ENCODE measurements at places on chromosomes 6 and 20.
A peak's percentile ranks its signal among the peaks of the same experiment; 100 is the strongest.

- DNase-seq = no peak
Observed at GRCh38 chr6:71124340-71124739, 164.3 kb upstream of the OGFRL1 start.

- no peak for DNase-seq
Observed at GRCh38 chr6:147434516-147434915, 74.0 kb upstream of the SAMD5 start.

GRCh38 chr6:72464791-72465691 is 156.8 kb upstream of the KCNQ5 start:
- DNase-seq = no peak

DNA sequence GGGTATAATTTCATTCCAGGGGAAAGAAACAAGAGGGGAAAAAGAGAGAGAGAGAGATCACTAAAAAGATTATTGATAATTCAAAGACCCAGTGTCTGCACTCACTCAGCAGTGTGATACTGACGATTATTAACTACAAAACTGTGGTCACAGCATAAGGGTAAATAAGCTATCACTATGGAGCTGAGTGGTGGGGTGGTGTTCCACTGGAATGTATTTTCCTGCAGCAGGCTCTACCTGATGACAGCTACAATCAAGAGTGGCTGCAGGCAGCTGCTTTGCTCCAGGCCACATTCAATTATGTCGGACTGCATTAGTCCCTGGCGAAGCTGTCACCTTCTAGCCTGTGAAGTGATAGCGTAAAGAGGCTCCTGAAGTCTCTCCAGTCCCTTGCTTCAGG is 122.2 kb upstream of the TFAP2D start:
- peak; percentile 33 for DNase-seq

GRCh38 chr6:164206807-164207423 is 792.4 kb downstream of the QKI start:
- no peak for DNase-seq

DNA sequence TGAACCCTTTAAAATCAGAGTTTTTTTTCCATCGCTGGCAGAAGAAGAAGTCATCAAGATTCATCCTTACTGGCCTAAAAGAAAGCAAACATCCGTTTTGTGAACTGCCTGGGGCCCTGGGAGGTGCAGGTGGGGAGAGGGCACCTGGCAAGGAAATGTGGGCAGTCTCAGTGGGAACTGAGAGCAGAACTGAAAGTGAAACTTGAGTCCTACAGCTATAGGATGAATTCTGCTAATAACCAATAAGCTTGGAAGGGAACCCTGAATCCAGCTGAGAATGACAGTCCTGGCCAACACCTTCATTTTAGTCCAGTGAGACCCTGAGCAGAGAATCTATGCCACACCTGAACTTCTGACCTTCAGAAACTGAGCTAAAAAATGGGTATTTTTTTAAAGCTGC is 130.1 kb upstream of the ASCC3 start:
- DNase-seq = no peak

DNA sequence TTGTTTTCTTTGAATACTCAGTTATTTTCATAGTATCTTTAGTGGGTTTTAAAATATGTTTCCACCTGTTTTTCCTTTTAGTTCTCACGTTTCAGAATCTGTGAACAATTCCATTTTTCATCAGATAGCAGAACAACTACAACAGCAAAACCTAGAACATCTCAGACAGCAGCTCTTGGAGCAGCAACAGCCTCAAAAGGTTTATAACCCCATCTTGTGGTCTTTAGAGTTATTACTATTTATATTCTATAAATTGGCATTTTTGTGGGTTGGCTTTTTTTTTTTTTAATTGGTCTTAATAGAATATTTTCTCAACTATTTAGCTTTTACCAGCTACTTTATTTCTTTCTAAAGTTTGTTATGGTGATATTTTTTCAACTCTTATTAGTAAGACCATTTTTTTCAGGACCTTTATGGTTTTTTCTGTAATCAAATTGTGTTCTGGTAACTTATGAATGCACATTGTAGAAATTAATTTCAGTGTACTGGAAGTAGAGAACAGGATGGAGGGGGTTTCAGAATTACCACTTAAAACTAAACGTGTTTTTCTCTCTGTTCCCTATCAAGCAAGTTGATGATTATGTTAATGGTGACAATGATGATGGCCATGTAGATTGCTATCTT is 72.2 kb downstream of the SCAF8 start:
- DNase-seq = peak; percentile 16

DNA sequence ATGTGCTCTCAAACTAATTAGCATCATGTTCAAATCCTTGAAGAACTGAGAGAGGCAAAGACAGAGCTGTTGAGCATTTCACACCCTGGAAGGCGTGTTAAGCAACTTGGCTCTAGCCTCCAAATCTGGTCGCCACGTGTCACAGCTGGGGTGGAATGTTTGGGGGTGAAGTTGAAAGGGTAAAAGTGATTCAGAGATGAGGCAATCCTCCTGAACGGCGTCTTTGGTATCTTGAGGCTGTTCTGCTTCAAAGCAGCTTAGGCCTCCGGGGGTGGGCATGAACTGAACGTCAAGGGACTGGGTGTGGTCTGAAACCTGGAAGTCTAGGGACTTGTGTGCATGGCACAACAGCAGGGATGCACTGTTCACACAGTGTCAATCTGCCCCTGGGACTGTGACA is 62.3 kb downstream of the TRAM2 start:
- no peak for DNase-seq

DNA sequence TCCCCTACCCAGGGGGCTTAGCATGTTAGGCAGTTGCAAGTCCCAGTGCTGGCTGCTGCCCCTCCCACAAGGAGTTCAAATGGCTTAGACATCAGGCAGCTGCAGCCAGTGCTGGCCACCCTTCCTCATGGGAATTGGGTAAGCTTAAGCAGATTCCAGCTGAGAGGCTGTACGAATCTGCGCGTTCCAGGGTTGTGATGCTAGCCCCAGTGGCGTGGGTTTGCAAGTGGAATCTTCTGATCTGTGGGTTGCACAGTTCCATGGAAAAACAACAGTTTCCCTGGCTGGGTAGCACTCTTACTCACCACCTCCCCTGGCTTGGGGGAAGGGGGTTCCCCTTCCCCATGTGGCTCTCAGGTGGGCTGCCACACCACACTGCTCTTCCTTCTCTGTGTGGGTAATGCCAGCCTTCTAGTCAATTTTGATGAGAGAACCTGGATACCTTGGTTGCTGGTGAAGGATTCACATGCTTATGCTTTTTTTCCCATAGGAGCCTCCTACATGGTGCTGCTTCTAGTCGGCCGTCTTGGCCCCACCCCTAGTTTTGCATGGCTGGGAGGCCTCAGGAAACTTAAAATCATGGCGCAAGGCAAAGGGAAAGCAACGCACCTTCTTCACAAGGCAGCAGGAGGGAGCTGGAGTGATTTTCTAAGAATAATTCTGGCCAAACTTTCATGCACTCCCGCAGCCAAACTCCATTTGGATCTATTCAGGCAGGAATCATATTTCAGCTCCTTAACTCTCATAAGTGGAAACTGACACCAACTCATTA is 13.0 kb downstream of the DYNLT2 start:
- DNase-seq = no peak

Measured in neural progenitor cell (in vitro differentiated cells).